MG63 (cell line): ENCODE measurements at places on chromosomes 6 and 20. TPM values are rescaled to one million over a fixed set of nuclear protein-coding genes. Genes with fewer than 3 reads are reported as not detected.

DNA sequence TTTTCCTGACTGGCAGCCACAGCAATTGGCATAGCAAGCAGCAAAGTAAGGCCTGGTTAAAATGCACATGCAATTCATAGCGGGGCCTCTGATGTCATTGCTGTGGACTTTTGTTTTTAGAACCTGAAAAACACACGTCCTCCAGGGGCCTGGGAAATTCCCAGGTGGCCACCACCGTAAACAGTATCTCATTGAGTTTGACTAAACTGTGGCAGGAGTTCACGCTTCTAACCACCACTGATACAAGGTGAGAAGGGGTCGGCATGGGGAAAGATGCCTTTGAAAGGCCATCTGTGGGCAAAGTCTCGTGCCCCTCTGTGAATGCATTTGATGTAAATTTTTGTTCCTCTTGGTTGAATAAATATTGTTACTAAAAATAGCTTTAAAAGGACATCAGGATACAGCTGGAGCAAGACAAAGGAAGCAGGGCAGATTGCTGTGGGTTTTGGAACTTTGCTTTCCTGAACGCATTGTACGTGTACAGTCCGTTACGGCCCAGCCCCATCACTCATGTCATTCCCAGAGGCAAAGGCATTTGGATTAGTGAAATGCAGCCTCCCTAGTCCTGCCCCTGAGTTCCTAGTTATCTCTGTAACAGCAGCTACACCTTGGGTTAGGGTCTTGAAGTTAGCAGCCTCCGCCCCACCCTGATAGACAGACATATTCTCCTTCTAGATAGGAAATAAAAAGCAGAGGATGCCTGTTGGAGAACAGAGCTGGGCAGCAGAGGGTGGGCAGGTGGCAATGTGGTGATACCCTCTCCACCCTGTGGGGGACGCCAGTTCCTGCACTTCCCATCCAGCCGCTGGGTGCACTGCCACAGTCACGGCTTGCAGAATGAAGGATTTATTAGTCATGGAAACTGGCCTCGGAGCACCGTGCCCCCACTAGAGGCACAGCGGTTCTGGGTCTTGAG is 80.3 kb downstream of the ZDHHC14 start:
- peak; percentile 41 for DNase-seq

DNA sequence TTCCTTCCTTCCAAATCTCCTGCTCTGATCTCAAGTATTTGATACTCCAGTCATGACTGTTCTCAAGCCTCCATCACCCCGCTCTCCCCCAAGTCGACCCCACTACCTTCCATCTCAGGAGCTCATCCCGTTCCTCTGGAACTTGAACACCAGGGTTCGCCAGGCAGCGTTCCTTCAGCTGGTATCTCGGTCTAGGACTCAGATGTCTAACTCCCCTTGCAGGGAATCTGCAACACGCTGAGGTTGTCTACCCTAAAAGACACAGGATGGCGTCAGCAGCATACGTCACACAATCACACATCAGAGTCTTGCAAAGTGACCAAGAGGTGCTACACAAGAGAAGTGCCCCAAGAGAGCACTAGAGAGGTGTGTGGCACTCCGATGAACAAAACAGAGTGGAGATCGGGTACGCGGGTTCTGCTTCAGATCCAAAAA is 706 bp downstream of the ZNF184 start:
- DNase-seq, result peak; percentile 85

GRCh38 chr20:17493173-17493572 is 38.0 kb downstream of the BFSP1 start:
- DNase-seq, result no peak

GRCh38 chr6:168583821-168584220 is 142.8 kb downstream of the SMOC2 start:
- peak; percentile 43 for DNase-seq

DNA sequence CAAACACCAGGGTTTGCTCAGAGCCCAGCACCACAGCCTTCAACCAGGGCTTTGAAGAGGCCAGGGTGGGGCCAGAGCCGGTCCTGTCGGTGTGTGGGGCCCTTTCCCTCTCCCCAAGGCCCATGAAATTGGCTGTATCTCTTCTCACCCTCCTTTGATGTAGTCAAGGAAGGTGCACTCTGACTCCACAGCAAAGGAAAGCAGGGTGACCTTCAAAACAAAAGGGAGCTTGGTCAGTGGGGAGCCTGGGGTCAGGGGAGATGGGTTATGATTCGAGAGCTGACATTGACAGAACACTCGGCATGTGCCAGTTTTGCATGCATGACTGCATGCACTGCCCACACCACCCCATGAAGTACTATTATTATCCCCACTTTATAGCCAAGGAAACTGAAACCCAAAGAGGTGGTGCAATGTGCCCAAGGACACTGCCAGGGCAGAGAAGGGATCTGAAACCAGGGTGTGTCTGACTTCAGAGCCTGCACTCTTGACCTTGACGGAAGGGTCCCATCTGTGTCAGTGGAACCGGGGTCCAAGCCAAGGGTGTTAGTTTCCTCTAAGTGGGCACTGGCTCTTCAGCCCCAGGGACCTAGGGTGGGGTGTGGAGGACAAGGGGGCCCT is 55.4 kb downstream of the RAB44 start:
- no peak for DNase-seq

DNA sequence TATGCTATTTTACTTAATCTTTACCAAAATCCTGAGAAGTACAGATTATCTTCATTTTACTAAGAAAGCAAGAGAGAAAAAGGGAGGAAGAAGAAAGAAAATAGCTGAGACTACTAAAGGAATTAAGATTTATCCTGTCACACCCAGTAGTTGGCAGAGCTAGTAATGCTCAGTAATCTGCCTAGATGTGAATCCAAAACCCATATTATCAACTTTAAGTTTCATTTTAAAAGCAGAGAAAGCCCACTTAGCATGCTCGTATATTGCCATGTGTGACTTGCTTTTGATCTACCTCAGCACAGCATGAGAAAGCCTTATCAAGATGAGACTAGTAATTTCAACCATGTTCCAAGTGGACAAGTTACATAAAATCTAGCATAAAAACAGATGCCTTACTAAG is 451.5 kb downstream of the TENT5A start:
- no peak for DNase-seq

DNA sequence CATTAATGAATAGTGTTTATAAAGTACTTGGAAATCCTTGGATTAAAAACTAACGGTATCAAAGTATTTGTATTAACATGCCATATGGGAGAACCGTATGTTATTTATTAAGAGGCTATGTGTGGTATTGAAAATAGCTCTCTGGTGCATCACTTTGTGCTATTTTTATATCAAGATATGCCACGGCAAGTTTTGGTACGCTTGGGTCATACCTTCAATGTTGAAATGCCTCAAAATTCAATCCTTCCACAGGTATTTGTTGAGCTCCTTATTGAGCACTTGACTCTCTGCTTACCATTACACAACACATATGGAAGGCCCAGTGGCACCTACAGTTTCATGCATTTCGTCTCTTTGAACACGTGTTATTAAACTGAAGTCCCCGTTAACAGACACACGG is 647.9 kb downstream of the KIF16B start:
- DNase-seq, result no peak

- peak; percentile 80 for DNase-seq
Observed at GRCh38 chr20:39885975-39886649, 802.9 kb downstream of the MAFB start.

DNA sequence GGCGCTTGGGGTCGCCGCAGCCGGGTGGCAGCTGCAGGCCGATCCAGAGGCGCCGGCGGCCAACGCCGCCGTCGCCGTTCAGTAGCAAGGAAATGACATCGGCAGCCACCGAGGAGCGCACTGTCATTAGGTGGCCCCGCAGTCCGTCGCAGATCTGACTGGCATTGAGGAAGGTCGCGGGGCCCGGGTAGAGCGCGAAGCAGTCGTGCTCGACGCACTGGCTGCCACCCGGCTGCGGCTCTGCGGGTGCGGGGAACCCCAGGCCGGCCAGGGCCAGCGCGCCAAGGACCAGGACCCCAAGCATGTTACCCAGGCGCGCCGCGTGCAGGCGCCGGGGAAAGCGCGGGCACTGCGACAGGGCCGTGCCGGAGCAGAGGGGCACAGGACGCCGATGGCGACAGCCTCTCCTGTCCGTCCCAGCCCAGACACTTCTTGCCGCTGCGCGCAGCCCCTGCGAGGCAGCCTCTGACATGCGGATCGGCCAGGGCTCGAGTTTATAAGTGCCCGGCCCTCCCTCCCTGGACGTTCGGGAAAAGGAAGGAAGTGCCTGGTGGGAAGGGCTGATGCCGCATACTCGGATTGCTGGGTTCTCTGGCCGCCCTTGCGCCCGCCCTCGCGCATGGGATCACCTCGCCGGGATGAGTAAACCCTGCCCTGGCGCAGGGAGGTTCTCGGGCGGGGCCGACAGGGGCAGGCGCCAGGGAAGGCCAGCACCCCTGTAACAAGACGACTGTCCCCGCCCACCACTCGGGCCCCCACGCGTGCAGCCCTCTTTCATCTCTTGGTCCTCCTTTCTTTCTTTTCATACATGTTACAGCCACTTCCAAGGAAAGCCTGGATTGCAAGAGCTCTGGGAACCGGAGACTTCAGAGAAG is at the start of gene THBD:
Gene THBD (minus strand): TSS at position 472 of the 875 bp plus-strand sequence. CDS start 168 bp downstream, at position 304.
- peak; percentile 83 for DNase-seq

- DNase-seq, result no peak
Observed at GRCh38 chr20:57749869-57750268, 40.1 kb upstream of the PMEPA1 start.

- no peak for DNase-seq
Observed at GRCh38 chr6:143811501-143812157, 31.5 kb upstream of the LTV1 start.

DNA sequence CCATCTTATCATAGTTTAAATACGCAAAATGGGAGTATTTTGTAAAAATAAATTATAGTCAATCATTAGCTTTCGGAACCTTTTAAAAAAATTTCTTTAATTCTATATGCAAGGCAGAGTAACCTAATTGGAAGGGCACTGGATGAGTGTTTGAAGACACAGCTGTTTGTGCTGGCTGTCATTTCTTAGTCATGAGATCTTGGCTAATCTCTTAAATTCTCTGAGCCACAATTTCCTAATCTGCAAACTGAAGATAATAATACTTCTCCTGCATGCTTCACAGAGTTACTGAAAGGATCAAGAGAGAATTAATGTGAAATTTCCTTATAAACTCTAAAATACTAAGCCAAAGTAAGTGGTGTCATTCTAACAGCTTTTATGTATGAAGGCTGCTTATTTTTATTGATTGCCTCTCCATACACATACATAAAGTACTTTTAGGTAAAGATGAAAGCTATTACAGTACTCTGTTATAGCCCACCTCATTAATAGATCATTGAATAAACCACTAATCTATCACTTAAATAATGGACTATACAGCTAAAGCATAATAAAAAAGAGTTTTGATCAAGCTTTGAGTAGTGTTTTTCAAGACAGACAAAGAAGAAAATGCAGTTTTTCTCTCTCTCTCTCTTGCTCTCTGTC is 383.7 kb upstream of the IRAK1BP1 start:
- DNase-seq, result peak; percentile 3

- no peak for DNase-seq
Observed at GRCh38 chr6:136764517-136764993, 27.7 kb downstream of the MAP3K5 start.

DNA sequence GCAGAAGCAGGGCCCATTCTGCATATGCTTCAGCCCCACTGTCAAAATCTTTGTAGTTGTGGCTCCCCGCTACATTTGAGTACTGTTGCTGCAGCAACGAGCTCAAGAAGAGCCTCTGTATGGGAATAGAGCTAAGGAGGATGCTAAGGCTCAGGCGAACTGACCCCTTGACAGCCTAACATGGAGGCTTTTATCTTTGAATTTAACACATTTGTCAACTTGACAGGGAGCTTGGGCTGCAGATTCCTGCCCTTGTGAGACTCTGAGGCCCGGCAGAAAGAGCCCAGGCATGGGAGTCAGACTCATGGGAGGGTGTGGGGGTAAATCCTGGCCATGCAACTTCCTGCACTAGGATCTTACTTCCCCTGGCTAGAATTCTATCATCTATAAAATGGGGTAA is 278.7 kb upstream of the CITED2 start:
- DNase-seq, result no peak

- DNase-seq, result no peak
Observed at GRCh38 chr20:49880724-49881445, 34.4 kb downstream of the SPATA2 start.

- DNase-seq, result no peak
Observed at GRCh38 chr6:1911474-1911873, 301.8 kb downstream of the FOXC1 start.

GRCh38 chr20:19652591-19653026 is 105.4 kb upstream of the RIN2 start:
- no peak for DNase-seq

- DNase-seq, result no peak
Observed at GRCh38 chr6:33801611-33802010, 2.2 kb downstream of the MLN start.

DNA sequence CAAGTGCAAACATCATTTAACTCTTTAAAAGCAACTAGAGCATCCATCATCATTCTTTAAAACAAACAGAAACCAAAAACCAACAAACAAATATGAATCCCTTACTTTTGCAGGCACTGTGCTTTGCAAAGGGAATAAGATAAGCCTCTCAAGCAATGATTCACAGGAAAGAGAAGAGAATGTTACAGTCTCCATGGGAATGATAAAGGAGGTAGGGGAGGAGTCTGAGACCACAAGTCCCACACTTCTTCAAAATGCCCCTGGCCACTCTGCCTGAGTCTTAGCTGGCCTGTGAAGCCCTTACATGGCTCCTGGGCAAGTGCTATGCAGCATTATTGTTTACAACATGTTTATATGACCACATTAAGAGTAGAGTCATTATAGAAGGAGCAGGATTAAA is 257.7 kb upstream of the MARCKS start:
- no peak for DNase-seq

- DNase-seq, result no peak
Observed at GRCh38 chr6:49513153-49513989, 13.6 kb downstream of the GLYATL3 start.

- no peak for DNase-seq
Observed at GRCh38 chr6:85581572-85581971, 12.1 kb downstream of the SNX14 start.

GRCh38 chr20:4154958-4155411 is 139.6 kb upstream of the RNF24 start:
- no peak for DNase-seq

The DCBLD1 gene
- total RNA-seq, result 20.9 and 34.8 TPM in 2 replicates

The NFYA gene
- total RNA-seq, result 20.5 and 28.1 TPM in 2 replicates

The ADIG gene
- not detected in 2 replicates for total RNA-seq

The SLC35D3 gene
- total RNA-seq, result not detected in 2 replicates

The DLK2 gene
- 1.5 TPM in 1 of 2 replicates, not detected in the other for total RNA-seq

The PBOV1 gene
- total RNA-seq, result not detected in 2 replicates

The KCNQ5 gene
- 7.8 and 10.6 TPM in 2 replicates for total RNA-seq

The RNF144B gene
- 1.9 and 4.3 TPM in 2 replicates for total RNA-seq

The TMC2 gene
- total RNA-seq, result not detected in 2 replicates

The SAMD3 gene
- total RNA-seq, result not detected in 2 replicates

The HCRTR2 gene
- total RNA-seq, result not detected in 2 replicates

The TAP1 gene
- 84.9 and 115 TPM in 2 replicates for total RNA-seq

The SIM1 gene
- total RNA-seq, result 1.7 and 2.4 TPM in 2 replicates

The LRRC73 gene
- 0.10 TPM in 1 of 2 replicates, not detected in the other for total RNA-seq

The BPIFB1 gene
- not detected in 2 replicates for total RNA-seq

The NTSR1 gene
- total RNA-seq, result 0.40 TPM in 1 of 2 replicates, not detected in the other

The DUSP15 gene
- 1.3 and 1.9 TPM in 2 replicates for total RNA-seq

The RPS10 gene
- 2,114 and 2,633 TPM in 2 replicates for total RNA-seq

The HAO1 gene
- total RNA-seq, result not detected in 2 replicates

The PRRT1 gene
- not detected in 2 replicates for total RNA-seq

The MCHR2 gene
- not detected in 2 replicates for total RNA-seq

The SSTR4 gene
- not detected in 2 replicates for total RNA-seq

The CST7 gene
- not detected in 2 replicates for total RNA-seq

The NKX2-2 gene
- 3.1 and 8.1 TPM in 2 replicates for total RNA-seq

The TRIM31 gene
- not detected in 2 replicates for total RNA-seq

The SLC22A2 gene
- not detected in 2 replicates for total RNA-seq

The PLCB4 gene
- 0.07 and 0.12 TPM in 2 replicates for total RNA-seq

The GPR31 gene
- total RNA-seq, result not detected in 2 replicates
